ENCODE measurements at places on chromosomes 12 and 14.

DNA sequence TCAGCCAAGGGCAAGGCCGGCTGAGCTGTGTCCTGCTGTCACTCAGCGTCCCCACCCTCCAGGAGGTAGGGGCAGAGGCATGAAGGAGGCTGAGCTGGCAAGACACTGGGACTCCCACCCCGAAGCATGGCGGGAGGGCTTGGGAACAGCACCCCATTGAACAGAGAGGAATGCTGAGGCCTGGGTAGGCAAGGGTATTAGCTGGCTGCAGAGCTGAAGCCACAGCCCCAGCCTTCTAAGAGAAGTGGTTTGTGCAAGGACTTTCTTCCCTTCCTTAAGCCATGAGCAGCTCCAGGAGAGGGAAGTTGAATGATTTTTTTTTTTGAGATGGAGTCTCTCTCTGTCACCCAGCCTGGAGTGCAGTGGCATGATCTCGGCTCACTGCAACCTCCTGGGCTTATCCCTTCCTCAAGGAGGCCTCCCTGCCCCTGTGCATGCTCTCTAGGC lies 6.6 kb upstream of the CFAP73 start:
- no peak for DNase-seq

- DNase-seq = no peak
Measured at GRCh38 chr14:53338192-53338591, 185.1 kb upstream of the DDHD1 start.

- no peak for DNase-seq
Measured at GRCh38 chr14:69701291-69701690, 65.7 kb upstream of the SRSF5 start.

- peak; percentile 46 for DNase-seq
Measured at GRCh38 chr12:50765095-50765911, 1.4 kb downstream of the ATF1 start.

DNA sequence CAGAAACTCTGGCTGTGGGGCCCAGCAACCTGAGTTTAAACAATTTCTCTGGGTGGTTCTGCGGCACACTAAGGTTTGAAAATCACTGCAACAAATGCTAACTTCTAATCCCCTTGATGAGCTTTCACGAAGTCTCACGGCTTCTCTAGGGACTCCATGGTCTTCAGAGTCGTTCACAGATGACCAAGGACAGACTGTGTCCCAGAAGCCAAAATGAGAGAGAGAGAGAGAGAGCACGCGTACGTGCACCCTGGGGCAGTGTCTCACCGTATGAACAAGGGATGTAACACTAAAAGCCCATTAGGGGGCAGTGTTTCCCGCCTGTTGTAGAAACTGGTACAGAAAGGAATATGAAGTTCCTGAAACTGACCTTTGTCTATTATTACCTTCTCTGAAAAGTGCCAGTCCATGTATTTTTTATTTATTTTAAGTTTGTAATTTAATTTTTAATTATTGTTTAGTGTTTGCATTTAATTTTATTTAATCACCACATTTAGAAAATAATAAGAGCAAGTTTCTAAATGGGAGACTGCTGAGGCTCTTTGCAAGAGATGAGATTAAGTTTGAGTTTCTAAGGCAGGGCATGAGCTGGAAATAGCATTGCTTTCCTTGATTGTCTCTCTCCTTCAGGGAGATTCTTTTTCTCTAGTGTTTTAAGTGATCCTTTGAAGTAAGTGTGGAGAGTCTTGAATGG lies 3.4 kb downstream of the APOLD1 start:
- peak; percentile 83 for DNase-seq

DNA sequence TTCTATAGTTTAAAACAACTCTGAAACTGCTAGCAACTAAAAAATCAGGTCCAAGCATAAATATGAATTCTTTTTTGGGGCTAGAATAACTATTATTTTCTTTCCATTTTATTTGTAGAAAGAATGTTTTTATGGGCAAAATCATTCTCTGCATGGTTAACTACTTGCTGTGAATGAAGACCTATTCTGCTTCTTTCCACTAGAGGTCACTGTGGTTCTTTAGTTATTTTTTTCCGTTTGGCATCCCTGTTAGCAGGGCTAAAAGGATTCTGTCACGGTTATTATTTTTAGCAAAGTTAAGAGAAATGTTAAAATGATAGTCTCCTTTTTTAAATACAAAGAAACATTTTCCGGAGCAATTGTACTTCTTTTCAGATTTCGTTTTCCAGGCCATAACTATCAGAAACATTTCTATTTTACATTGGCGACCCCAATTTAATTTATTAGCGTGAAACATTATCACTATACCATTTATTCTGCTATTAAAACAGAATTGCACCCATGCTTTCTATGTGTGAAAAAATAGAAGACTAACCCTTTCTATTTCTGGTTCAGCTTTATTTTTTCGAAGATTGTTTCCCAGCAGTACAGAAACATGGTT lies 404.8 kb downstream of the ATP23 start:
- DNase-seq = peak; percentile 15

- DNase-seq = no peak
Measured at GRCh38 chr14:83491091-83491490, 1957.4 kb upstream of the SEL1L start.

DNA sequence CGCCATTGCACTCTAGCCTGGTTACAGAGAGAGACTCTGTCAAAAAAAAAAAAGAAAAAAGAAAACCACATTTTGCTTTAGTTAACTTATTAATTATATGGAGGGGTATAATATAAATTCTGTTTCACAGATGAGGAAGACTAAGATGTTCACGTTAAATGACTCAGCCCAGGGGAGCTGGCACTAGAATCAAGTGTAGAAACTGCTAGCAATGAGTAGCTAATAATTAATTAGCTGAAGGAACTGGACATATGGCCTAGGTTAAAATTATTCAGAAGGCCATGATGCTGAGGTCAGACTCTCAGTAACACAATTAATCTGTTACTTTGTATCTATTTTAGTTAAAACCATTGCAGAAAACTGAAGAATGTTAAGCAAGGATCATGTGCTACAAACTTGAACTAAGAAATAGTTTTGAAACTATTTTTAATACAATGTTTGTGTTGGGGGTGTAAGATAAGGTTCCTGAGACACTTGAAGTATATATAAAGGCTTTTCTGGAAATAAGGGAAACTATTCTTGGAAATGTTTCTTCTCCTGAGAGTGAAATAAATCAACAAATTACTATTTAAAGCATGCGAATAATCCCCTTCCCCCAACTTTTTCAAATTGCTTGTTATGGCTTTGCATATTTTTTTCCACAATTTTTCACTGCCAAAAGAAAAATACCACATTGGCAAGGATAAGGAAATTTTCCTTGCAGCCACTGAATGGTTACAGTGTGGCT lies 589.3 kb downstream of the SOX5 start:
- DNase-seq = no peak

DNA sequence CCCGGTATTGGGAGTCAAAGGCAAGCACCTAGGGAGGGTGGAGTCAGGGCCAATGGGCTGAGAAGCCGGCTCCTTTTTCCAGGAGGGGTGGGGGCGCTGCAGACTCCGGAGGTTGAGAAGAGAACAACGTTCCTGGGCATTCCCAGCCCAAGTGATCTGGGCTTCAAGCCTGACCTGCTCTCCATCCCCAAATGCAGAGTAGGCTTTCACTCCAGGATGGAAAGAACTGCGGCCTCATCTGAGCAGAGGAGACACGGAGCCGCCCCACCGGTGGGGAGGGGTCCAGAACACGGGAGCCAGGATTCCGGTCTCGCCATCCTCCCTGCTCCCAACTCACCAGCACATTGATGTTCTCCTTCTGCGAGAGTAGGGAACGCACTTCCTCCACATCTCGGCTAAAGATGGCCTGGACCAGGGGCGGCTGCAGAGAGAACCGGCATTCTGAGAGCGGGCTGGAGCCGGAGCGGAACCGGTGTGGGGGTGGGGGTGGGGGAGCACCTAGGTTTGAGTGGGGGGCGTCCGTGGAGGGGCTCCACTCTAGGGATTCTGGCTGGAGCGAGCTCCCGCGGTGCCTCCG lies 605 bp downstream of the ANKRD52 start:
- no peak for DNase-seq

Data from inflammatory macrophage (primary cell).